ENCODE measurements at places on chromosomes 5 and 9. TPM values are rescaled to one million over a fixed set of nuclear protein-coding genes. Genes with fewer than 3 reads are reported as not detected.

Gene CCNI2
- total RNA-seq: 7.4 TPM

GRCh38 chr5:54908774-54909525 lies 76.4 kb downstream of the ESM1 start:
- no peak for DNase-seq

Gene SLC36A2
- not detected for total RNA-seq

Gene PCDHB14
- 1.1 TPM for total RNA-seq

- no peak for DNase-seq
These were observed 2.1 kb downstream of the SMIM32 start for GRCh38 chr5:136190904-136191303.

DNA sequence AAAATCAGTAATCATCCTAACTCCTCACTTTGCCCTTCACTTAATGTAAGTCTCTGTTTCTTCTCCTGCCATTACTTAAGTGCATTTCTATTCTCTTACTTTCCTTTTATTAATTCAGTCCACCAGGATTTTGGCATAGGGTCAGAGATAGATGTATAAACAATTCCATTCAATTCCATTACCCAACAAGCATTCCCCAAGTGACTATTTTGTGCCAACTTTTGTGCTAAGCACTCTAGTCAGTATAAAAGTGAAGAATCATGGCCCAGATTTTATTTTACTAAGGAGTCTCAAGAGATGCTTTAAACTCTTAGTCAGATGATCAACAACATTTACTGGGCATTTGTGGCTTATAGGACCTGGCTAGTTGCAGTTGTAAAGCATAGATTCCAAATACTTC lies 159.3 kb downstream of the DMAC1 start:
- no peak for DNase-seq

Gene CDC20B
- total RNA-seq: not detected

- peak; percentile 30 for DNase-seq
These were observed 29.0 kb downstream of the ADAM19 start for GRCh38 chr5:157546456-157547100.

DNA sequence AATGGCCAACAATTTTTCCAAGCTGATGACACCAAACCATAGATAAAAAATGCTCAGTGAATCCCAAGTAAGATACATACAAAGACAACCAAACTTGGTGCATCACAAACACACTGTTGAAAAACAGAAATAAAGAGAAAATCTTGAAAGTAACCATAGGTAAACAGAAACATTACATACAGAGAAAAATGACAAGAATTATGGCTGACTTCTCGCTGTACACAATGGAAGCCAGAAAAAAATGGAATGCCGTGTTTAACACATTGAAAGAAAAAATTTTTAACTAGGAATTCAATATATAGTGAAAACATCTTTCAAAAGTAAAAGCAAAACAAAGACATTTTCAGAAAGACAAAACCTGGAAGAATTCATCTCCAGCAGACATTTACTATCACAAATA lies 20.6 kb downstream of the DAP start:
- no peak for DNase-seq

Gene CYLC2
- not detected for total RNA-seq

Gene OTP
- not detected for total RNA-seq

Gene BNC2
- total RNA-seq: 45.4 TPM

DNA sequence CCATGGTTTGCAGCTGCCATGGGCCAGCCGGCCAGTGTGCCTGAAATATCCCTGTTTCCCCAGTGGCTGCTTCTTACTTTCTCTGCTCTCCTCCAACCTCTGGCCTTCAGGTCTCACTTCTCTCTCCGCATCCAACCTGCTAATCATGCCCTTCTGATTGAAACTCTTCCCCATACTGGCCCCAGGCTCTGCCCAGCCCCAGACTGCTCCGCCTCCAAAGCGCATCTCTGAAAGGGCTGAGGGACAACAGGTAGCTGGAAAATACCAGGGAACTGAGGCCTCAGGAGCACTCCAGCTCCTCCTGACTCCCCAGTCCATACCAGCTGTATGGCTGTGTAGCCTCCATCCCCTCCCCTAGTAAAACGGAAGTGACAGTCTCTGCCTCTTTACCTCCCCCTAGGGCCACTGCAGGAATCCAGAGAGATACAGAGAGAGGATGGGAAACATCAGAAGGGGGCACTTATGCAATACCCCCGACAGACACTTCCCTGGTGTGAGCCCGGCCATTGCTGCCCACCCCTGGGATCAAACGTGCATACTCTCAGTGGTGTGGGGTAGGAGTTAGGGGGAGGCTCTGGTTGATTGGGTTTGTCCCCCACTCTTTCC lies 34.2 kb downstream of the PAX5 start:
- DNase-seq: no peak

Gene CER1
- 1.9 TPM for total RNA-seq

Gene NCBP1
- total RNA-seq: 61.1 TPM

DNA sequence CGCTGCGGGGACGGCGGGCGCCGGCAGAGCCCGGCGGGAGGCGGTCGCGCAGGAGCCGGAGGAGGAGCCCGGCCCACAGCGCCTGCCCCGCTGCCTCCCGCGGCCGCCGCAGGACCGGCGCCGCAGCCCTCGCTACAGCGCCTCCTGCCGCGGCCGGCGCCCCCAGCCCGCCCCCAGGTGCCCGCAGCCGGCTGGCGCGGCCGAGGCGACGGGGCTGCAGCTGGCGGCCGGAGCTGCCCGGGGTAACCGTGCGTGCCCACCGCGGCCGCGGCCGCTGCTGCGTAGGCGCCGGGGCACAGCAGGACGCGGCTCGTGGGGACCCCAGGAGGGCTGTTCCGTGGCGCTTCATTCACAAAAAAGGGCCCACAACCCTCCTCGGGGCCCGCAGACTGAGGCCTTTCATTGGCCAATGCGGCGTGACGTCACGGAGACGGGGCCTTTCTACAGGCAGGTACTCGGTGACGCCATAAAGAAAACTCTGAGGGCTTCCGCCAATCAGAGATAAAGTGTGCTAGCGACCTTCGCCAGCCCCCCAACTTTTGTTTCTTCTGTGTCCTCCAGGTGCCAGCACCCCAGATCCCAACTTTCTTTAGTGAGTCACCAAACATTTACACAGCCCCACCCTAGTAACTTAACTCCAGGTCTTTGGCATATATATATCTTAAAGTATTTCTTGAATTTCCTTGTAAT lies at the start of gene CDC14B:
Gene CDC14B, minus strand, starts transcription at position 353 of the 690 bp plus-strand sequence. CDS start 465 bp downstream, outside the sequence.
- DNase-seq: peak; percentile 61

GRCh38 chr9:35695943-35696401 lies 6.2 kb upstream of the TPM2 start:
- no peak for DNase-seq

Gene ENTPD2
- total RNA-seq: 53.8 TPM

- DNase-seq: no peak
These were observed 63.3 kb upstream of the NFIL3 start for GRCh38 chr9:91486699-91487497.

DNA sequence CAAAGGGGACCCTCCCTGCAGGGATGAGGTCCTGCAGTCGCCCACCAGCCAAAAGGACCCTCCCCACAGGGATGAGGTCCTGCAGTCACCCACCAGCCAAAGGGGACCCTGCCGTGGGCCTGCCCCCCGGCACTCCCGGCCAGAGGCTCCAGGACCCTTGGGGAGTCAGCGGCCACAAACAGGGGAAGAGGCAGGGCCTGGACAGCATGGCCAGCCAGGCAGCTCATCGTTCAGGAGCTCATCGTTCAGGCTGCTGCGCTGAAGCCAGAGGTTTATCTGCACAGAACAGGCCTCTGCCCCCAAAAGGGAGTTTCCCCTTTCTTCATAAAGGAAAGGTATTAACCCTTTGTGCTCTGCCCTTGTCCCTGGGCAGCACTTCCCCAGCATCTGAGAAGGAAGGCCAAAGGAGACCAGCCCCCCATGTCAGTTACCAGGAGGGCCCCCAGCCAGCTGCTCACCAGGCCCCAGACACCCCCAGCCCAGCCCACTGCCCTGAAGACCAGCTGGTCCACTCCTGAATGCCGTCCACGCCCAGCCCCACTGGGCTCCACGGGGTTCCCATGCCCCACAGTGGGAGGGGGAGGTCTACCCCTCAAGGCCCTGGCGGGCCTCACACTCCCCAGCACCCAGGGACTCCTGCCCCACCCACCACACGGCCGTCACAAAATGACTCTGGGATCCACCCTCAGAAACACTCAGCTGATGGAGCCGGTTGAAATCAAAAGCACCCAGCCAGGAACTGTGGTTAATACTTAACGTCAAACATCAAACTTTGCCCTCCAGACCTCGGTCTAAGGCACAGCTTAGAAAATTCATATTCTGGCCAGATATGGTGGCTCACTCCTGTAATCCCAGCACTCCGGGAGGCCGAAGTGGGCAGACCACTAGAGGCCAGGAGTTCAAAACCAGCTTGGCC lies 6.3 kb downstream of the SLC12A7 start:
- no peak for DNase-seq

GRCh38 chr5:146947181-146947941 lies 68.8 kb upstream of the PPP2R2B start:
- DNase-seq: no peak
